ENCODE measurements at places on chromosomes 7 and 10. TPM values are rescaled to one million over a fixed set of nuclear protein-coding genes. Genes with fewer than 3 reads are reported as not detected.

The TAS2R16 gene
- polyA plus RNA-seq = not detected

The ADRA2A gene
- 1.2 TPM for polyA plus RNA-seq

The GHRHR gene
- polyA plus RNA-seq = not detected

The GRID1 gene
- 0.18 TPM for polyA plus RNA-seq

The C10orf105 gene
- polyA plus RNA-seq = 0.08 TPM

The ADAMTS14 gene
- 0.26 TPM for polyA plus RNA-seq

The NPY4R2 gene
- not detected for polyA plus RNA-seq

The CALCR gene
- not detected for polyA plus RNA-seq

The CTAGE8 gene
- polyA plus RNA-seq = 0.46 TPM

The NUTM2E gene
- 0.63 TPM for polyA plus RNA-seq

The OR2A12 gene
- polyA plus RNA-seq = not detected

The NCOA4 gene
- polyA plus RNA-seq = 91.2 TPM

The MGAM2 gene
- 0.09 TPM for polyA plus RNA-seq

The ITPRID1 gene
- polyA plus RNA-seq = not detected

The CD36 gene
- polyA plus RNA-seq = 60.3 TPM

The FBXL13 gene
- 0.09 TPM for polyA plus RNA-seq

The ODAD2 gene
- 0.26 TPM for polyA plus RNA-seq

The AKR1C3 gene
- polyA plus RNA-seq = 5.7 TPM

The SEMA3E gene
- polyA plus RNA-seq = not detected

The AGR2 gene
- 0.17 TPM for polyA plus RNA-seq

The LRRC4 gene
- 1.4 TPM for polyA plus RNA-seq

The SLC26A5 gene
- 0.17 TPM for polyA plus RNA-seq

The LHFPL3 gene
- 0.19 TPM for polyA plus RNA-seq

The PRSS37 gene
- not detected for polyA plus RNA-seq

The NEUROD6 gene
- polyA plus RNA-seq = not detected

The UCMA gene
- polyA plus RNA-seq = not detected

The AQP1 gene
- polyA plus RNA-seq = 16.2 TPM

The SSMEM1 gene
- not detected for polyA plus RNA-seq

The NUDT13 gene
- 1.9 TPM for polyA plus RNA-seq

Measured in spleen (tissue), 13 donors.